ENCODE measurements at places on chromosomes 1 and 21. TPM values are rescaled to one million over a fixed set of nuclear protein-coding genes. Genes with fewer than 3 reads are reported as not detected.
A peak's percentile ranks its signal among the peaks of the same experiment; 100 is the strongest.

DNA sequence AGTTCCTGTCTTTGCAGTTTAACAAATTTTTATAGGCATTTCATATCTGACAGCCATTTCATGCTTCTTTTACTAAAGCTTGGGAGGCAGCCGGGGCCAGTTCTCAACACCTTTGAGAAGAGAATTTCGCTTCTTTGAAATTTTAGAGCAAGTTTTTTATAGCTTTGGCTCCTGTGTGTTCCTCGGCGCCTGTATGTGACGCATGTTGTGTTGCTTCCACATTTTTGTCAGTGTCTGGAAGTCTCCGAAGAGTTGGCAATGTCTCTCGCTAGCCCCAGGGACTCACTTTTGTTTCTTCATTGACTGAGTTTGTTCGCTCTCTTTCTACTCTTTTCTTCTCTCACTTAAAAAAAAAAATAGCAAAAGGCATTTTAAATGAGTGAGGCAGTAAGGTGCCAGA, 386.9 kb upstream of the PLXNA2 start:
- no peaks in the 10 kb centered on the region for H3K36me3 ChIP-seq
- no peaks in the 10 kb centered on the region for H3K27me3 ChIP-seq
- no peaks in the 10 kb centered on the region for H3K4me1 ChIP-seq
- DNase-seq: no peak
- H3K27ac ChIP-seq: no peak overlapping the region
- no peak overlapping the region for H3K4me3 ChIP-seq

DNA sequence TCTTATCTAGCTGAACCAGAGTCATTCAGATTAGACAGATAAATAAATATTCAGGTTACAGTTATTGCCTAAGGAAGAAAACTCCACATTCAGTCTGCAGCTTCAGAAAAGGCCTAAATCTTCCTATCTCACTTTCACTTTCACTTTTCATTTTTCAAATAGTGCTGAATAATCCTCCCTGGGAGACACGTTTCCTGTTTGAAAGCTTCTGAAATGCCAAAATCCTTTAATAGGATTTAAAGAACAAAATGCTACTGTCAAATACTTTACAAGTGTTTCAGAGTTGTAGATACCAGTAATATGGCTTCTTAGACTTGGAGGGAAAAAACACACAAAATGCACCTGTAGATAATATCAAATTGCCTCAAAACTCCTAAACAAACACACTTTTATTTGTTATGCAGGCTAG, 3.9 kb downstream of the PSMB2 start:
- H3K4me1 ChIP-seq: peaks cover 23% of the 10 kb centered on the region
- no peaks in the 10 kb centered on the region for H3K27me3 ChIP-seq
- H3K4me3 ChIP-seq: peak overlapping the region; percentile 53
- peak overlapping the region; percentile 94 for H3K27ac ChIP-seq
- H3K36me3 ChIP-seq: peaks cover 22% of the 10 kb centered on the region

The TTLL10 gene
- not detected for total RNA-seq

DNA sequence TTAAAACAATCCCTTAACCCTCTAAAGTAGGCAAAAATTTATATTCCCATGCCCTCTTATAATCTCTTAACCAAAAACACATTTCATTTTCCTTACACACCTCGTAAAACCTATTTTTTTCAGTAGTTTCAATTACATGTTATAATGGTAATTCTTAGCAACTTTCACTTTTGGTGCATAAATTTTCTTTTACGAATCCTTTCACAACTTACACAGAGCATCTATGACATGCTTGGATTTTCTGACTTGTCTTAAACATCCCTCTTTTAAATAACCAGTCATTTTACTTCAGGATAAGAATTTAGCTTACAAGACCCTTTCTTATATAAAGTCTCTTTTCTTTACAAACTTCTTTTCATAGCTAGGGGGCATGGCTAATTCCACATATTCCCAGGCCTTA, 8.9 kb upstream of the MRPL55 start:
- no peaks in the 10 kb centered on the region for H3K4me1 ChIP-seq
- no peak for DNase-seq
- H3K27me3 ChIP-seq: no peaks in the 10 kb centered on the region
- no peaks in the 10 kb centered on the region for H3K36me3 ChIP-seq
- no peak overlapping the region for H3K4me3 ChIP-seq

GRCh38 chr1:167322483-167322882, 101.8 kb downstream of the POU2F1 start:
- no peaks in the 10 kb centered on the region for H3K27me3 ChIP-seq
- no peaks in the 10 kb centered on the region for H3K36me3 ChIP-seq
- no peak overlapping the region for H3K4me3 ChIP-seq
- H3K4me1 ChIP-seq: no peaks in the 10 kb centered on the region

The TMEM79 gene
- total RNA-seq: 5.5 TPM

DNA sequence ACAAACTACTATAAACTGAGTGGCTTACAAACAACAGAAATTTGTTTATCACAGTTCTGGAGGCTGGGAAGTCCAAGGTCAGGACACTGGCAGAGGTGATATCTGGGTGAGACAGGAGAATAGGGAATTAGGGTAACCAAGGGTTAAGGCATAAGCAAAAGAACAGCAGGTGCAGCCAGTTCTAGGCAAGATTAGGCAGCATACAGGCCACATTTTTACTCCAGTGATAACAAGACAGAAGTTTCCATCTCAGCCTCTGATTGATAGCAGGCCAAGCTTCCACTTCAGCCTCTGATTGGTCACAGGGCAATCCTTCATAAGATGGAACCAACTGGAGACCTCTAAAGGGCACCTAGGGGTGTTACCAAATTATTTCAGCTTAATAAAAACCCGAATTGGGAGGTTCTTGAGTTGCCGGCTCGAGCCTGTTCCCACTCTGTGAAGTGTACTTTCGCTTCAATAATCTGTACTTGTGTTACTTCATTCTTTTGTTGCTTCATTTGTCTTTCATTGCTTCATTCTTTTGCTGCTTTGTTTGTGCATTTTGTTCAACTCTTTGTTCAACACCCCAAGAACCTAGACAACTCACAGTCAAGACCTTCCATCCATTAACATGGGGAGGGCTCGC, 185.6 kb downstream of the TOMM20 start:
- no peak for DNase-seq
- peaks cover 5% of the 10 kb centered on the region for H3K4me1 ChIP-seq
- H3K36me3 ChIP-seq: no peaks in the 10 kb centered on the region
- peak overlapping the region; percentile 73 for H3K27ac ChIP-seq

DNA sequence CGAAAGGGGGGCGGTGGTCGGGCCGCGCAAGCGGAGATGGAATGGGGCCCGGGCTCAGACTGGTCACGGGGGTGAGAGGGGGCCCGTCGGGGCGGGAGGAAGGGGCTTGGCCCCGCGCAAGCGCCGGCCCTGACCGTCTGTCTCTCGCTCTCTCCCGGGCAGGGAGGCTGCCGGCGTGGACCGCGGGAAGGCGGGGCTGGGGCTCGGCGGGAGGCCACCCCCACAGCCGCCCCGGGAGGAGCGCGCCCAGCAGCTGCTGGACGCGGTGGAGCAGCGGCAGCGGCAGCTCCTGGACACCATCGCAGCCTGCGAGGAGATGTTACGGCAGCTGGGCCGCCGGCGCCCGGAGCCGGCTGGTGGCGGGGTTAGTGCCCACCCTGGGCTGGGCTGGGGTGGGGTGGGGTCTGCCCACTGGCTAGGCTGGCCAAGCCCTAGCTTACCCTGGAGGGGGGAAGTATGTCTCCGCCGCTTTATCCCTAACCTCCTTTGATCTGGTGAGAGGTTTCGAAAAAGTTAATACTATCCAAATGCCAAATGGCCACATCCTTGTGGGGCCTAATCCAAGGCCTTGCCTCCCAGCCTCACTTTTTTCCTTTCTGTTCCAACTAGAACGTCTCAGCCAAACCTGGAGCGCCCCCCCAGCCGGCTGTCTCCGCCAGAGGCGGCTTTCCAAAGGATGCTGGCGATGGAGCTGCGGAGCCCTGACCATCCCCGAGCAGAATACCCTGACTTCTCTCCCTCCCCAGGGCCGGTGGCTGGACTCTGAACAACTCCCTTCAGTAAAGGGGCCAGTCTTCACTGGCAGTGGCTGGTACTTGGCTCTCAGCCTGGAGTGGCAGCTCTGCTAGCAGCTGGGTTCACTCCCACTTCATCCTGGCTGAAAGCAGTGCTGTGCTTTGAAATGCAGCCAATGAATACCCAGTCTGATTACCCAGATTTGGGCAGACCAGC, 636 bp upstream of the YRDC start:
- no peaks in the 10 kb centered on the region for H3K27me3 ChIP-seq
- no peak for DNase-seq
- H3K36me3 ChIP-seq: peaks cover 23% of the 10 kb centered on the region
- peak overlapping the region; percentile 94 for H3K4me3 ChIP-seq

The RNU1-2 gene
- 1,290 TPM for total RNA-seq

The MAST2 gene
- 77.0 TPM for total RNA-seq

The FCGR1A gene
- not detected for total RNA-seq

- no peaks in the 10 kb centered on the region for H3K27me3 ChIP-seq
- H3K4me1 ChIP-seq: no peaks in the 10 kb centered on the region
- H3K36me3 ChIP-seq: no peaks in the 10 kb centered on the region
- no peak for DNase-seq
- no peak overlapping the region for H3K27ac ChIP-seq
- H3K4me3 ChIP-seq: no peak overlapping the region
Measured at GRCh38 chr1:206952171-206952570, 5.9 kb upstream of the PIGR start.

- no peak for DNase-seq
- no peak overlapping the region for H3K4me3 ChIP-seq
- no peaks in the 10 kb centered on the region for H3K36me3 ChIP-seq
- H3K27ac ChIP-seq: no peak overlapping the region
Measured at GRCh38 chr1:7609311-7609994, 161.6 kb upstream of the VAMP3 start.

The HSD17B7 gene
- total RNA-seq: 24.6 TPM

The TACSTD2 gene
- total RNA-seq: 0.28 TPM

The PRRX1 gene
- total RNA-seq: 0.69 TPM

The IRF6 gene
- total RNA-seq: 0.64 TPM

DNA sequence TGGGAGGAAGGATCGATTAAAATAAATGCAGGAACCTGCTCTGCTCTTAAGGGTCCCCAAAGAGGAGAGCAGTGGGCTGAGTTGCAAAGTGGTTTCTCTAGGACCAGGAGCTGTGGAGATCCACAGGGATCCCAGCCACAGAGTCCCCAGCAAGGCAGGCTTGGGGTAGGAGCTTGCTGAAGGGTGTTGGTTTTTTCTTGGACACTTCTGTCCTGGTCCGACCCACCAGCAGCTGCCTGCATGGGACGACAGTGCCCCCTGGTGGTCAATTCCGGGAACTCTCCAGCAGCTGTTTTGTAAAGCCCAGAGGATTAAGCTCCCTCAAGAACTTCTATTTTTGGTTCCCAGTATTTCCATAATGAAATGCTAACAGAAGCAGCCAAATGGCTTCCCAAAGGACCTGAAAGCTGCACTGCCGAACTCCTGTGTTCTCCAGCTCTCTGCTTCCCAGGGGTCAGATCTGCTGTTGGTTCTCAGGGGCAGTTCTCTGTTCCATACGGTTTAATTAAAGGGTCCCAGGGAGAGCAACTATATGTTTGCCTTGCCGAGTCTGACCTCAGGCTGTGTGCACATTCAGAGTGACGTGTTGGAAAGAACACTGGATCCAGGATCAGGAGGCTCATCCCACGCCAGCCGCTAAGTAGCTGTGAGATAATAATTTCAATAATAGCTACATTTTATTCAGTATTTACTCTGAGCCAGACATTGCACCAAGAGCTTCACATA, 23.2 kb downstream of the NENF start:
- no peak overlapping the region for H3K27ac ChIP-seq
- no peaks in the 10 kb centered on the region for H3K36me3 ChIP-seq
- H3K4me3 ChIP-seq: no peak overlapping the region
- DNase-seq: peak; percentile 59

DNA sequence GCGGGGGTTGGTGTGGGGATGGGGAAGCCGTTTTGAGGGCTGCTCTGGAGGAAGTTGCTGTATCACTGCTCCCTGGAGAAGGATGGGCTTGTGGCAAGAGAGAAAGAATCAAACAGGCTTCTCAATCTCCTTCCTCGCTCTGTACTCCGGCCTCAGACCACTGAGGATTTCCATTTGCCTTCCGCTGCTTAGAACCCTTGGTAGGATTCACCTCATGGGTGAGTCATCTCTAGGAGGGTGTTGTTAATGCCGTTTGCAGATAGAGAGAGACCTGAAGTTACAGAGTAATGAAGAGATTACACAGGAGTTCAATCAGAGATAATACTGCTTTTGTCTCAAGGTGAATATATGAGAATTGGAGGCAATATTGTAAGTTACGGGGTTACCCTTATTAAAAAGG, 15.3 kb downstream of the SLC35F3 start:
- H3K36me3 ChIP-seq: no peaks in the 10 kb centered on the region
- H3K27ac ChIP-seq: peak overlapping the region; percentile 66
- DNase-seq: no peak
- peaks cover 44% of the 10 kb centered on the region for H3K4me1 ChIP-seq
- no peak overlapping the region for H3K4me3 ChIP-seq

The C1orf94 gene
- not detected for total RNA-seq

The RPS8 gene
- 1,087 TPM for total RNA-seq

DNA sequence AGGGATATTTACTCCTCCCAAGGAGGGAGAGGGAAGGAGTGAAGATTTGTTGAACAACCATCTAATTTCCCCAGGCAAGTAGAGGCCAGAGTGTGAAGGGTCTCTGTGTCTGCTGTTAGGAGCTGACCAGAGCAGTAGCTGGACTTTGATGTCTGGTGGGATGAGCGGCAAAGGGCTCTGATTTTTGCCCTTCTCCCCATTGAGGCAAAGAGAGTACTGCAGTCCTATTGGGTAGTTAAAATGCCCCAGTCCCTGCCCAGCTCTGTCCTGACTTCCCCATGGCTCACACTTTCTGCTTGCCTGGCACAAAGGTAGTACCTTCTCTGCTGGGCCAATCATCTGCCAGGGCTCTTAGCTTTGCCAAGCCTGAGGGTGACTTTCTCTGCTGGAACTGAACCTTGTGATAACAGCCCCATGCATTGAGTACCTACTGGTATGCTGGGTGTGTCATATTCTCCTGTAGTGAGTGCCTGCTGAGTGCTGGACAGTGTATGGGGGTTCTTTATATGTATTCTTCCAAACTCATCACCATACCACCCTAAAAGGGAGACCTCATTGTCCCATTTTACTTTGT, 64.0 kb upstream of the SELENON start:
- no peak overlapping the region for H3K27ac ChIP-seq
- DNase-seq: no peak
- no peak overlapping the region for H3K4me3 ChIP-seq
- H3K27me3 ChIP-seq: 0 out of 2 replicates have a peak, but pooled peaks cover 2% of the 10 kb centered on the region
